ENCODE measurements at places on chromosomes 13 and 19.

GRCh38 chr19:46722421-46723022 is 5.6 kb upstream of the PRKD2 start:
- H3K36me3 ChIP-seq = peaks cover 29% of the 10 kb centered on the region
- no peak for DNase-seq
- H3K4me1 ChIP-seq = peaks cover 38% of the 10 kb centered on the region
- no peaks in the 10 kb centered on the region for H3K27me3 ChIP-seq
- peak overlapping the region; percentile 56 for H3K27ac ChIP-seq

GRCh38 chr19:4730740-4731171 is 7.1 kb upstream of the DPP9 start:
- H3K36me3 ChIP-seq = no peaks in the 10 kb centered on the region
- H3K4me3 ChIP-seq = no peak overlapping the region
- H3K27ac ChIP-seq = no peak overlapping the region
- peak; percentile 76 for DNase-seq

GRCh38 chr13:35285677-35286076 is 190.8 kb downstream of the MAB21L1 start:
- H3K4me1 ChIP-seq = no peaks in the 10 kb centered on the region
- H3K27me3 ChIP-seq = no peaks in the 10 kb centered on the region
- DNase-seq = no peak
- H3K27ac ChIP-seq = no peak overlapping the region
- H3K4me3 ChIP-seq = no peak overlapping the region

DNA sequence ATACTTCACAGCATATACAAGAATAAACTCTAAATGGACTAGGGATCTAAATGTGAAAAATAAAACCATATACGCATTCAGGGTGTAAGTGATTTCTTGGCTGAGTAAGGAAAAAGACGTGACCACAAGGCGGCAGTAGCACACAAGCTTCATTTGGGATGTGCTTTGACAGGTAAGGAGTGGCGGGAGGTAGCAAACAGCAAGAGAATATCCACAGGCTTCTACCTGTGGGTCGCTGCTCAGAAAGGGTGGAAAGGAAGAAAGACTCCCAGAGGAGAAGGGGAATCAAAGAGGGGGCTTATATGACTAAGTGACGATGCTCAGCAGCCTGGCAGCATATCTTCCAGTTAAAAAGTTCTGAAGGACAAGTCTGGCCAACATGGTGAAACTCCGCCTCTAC is 2.5 kb upstream of the ZNF121 start:
- peaks cover 14% of the 10 kb centered on the region for H3K4me1 ChIP-seq
- no peak overlapping the region for H3K4me3 ChIP-seq
- H3K27me3 ChIP-seq = peaks cover 7% of the 10 kb centered on the region
- H3K36me3 ChIP-seq = peaks cover 10% of the 10 kb centered on the region
- H3K27ac ChIP-seq = no peak overlapping the region
- peak; percentile 86 for DNase-seq

- H3K4me3 ChIP-seq = no peak overlapping the region
- DNase-seq = no peak
- no peaks in the 10 kb centered on the region for H3K27me3 ChIP-seq
- no peak overlapping the region for H3K27ac ChIP-seq
Observed at GRCh38 chr19:4516199-4516938, 1.9 kb downstream of the PLIN4 start.

DNA sequence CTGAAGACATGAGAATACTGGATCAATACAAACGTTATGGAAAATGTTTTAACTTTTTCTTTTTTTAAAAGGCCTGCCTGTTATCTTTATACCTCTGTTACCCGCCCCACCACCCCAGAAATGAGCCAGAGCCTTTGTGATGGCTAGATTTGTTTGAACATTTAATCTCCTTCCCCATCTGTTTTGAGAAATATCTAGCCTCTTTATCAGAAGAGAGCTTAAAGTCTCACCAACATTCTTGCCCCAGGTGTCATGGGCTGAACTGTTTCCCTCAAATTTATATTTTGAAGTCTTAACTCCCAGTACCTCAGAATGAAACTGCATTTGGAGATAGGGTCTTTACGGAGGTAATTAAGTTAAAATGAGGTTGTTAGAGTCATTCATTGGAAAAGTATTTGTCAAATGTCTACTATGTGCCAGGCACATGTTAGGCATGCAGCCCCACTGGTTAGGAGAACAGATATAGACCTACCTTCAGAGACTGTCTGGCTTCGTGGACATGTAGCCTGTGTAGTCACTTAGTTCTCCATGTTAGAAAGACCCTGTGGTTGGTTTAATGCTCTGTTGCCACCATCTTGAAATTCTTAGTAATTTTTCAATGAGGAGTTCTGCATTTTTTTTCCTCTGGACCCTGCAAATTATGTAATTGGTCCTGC is 6.3 kb upstream of the RB1 start:
- H3K27ac ChIP-seq = no peak overlapping the region
- no peak overlapping the region for H3K4me3 ChIP-seq
- no peak for DNase-seq

DNA sequence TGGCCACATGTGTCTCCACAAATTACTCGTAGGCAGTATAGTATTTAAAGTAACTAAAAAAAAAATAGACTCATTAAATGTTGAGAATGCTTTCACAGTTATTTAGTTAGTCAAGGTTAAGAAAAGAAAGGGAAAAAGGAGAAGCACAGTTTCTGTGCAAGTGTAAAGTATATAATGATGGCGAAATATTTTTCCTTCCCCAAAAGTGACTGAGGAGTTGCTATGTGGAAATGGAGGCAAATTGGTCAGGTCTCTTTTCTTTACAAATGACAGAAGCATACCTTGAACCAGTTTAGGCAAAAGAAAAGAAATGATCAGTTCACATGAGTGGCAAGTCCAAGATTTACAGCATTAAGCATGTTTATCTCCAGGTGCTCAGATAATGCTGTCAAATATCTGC is 18.0 kb downstream of the CSNK1A1L start:
- no peak overlapping the region for H3K4me3 ChIP-seq
- no peaks in the 10 kb centered on the region for H3K4me1 ChIP-seq
- H3K27me3 ChIP-seq = peaks cover 3% of the 10 kb centered on the region
- DNase-seq = no peak
- no peak overlapping the region for H3K27ac ChIP-seq

DNA sequence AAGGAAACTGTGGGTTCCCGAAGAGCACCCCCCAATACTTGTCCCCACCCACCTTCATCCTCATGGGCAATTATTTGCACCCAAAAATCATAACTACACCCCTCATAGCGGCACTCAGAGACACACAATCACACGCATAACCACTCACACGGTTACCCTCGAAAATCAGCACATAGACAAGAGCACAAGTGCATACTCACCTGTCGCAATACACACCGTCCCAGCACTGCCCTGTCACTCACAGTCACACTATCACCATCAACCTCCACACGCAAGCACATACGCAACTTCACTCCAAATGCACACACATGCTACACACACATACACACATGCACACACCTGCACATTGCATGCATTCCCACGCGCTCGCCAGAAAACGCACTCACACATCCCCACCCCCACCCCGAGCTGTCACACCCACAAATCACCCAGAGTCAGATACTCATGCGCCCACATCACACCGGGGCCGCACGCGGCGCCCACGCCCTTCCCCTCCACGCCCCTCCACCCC is 535 bp downstream of the COL5A3 start:
- no peak overlapping the region for H3K27ac ChIP-seq
- no peak overlapping the region for H3K4me3 ChIP-seq
- peaks cover 53% of the 10 kb centered on the region for H3K27me3 ChIP-seq
- peaks cover 3% of the 10 kb centered on the region for H3K36me3 ChIP-seq

DNA sequence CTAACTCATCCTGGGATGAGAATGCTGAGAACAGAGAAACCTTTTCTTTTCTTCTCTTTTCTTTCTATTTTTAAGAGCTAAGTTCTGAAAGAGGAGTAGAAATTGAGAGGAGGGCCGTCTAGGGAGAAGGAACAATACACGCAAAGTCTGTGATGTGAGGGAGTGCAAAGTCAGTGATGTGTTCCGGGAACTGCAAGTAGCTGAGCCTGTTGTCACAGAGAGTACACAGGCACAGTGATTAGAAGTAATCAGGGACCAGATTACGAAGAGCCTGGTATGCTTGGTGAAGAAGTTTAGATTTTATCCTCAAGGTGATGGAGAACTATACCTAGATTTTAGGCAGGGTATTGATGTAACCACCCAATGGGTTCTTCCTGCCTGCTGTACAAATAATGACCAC is 32.0 kb upstream of the CXCL17 start:
- H3K27me3 ChIP-seq = peaks cover 10% of the 10 kb centered on the region
- no peaks in the 10 kb centered on the region for H3K36me3 ChIP-seq
- no peak overlapping the region for H3K27ac ChIP-seq
- no peak for DNase-seq

- H3K27me3 ChIP-seq = no peaks in the 10 kb centered on the region
- peaks cover 33% of the 10 kb centered on the region for H3K4me1 ChIP-seq
- no peak overlapping the region for H3K4me3 ChIP-seq
- no peak for DNase-seq
- H3K27ac ChIP-seq = no peak overlapping the region
Observed at GRCh38 chr19:48615231-48616040, 560 bp upstream of the FAM83E start.

DNA sequence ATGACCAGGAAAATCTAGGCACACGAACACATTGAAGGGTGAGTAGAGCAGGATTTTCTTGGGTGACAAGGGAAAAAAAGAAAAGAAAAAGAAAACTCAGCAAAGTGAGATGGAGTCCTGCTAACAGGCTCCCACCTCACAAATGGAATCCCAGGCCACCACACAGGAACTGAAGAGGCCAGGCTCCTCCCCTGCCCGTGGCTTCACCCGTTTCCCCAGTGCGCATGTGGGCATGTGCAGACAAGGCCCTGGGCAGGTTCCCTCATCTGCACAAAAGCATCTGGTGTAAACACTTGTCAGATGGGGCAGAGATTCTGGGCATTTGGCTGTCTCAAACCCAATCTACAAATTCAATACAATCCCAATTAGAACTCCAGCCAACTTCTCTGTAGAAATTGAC is 24.5 kb downstream of the CFAP97D2 start:
- no peak overlapping the region for H3K4me3 ChIP-seq
- H3K36me3 ChIP-seq = peaks cover 3% of the 10 kb centered on the region
- H3K27me3 ChIP-seq = no peaks in the 10 kb centered on the region
- peaks cover 18% of the 10 kb centered on the region for H3K4me1 ChIP-seq
- no peak overlapping the region for H3K27ac ChIP-seq
- DNase-seq = peak; percentile 45

DNA sequence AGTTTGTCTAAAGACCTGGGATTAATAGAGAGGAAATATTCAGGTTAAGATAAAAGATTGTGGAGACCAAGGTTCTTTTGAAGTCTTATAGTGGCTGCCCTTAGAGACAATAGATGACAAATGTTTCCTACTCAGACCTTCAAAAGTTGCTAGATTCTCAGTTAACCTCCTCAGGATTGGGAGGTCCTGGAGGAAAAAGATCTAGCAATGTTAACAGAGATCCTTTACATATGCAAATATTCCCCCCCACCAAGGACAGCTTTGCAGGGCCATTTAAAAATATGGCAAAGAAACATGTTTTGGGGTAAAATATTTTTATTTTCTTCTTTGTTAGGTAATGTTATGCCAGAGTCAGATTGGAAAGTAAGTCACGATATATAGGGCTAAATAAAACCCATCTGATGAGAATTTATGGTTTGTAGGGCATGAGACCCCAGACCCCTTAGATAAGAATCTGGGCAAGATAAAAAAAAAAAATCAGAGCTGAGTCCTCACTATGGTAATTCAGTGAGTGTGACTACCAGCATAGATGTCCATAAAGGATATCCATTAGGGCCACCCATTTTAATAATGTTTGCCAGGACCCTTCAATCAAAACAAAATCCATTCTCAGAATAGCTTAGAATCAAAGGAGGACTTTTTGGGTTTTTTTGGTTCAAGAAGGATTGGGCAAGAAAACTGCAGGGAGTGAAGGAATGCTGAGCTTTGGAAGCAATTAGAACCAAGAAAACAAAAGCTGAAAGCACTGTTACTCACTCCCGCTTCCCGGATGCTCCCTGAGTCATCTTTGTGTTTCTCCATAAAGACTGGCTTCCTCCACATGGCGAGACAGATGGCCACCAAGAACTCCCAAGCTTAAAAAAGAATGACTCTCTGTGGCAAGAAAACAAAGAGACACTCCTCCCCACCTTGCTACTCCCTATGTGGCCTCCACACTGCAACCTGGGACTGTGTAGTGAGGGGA is 28.2 kb downstream of the VSTM1 start:
- no peak overlapping the region for H3K27ac ChIP-seq
- DNase-seq = no peak
- H3K27me3 ChIP-seq = peaks cover 7% of the 10 kb centered on the region
- H3K36me3 ChIP-seq = no peaks in the 10 kb centered on the region

- no peak overlapping the region for H3K4me3 ChIP-seq
- H3K27ac ChIP-seq = no peak overlapping the region
- no peak for DNase-seq
- no peaks in the 10 kb centered on the region for H3K27me3 ChIP-seq
- no peaks in the 10 kb centered on the region for H3K4me1 ChIP-seq
Observed at GRCh38 chr13:111661776-111662175, 341.3 kb downstream of the TEX29 start.

DNA sequence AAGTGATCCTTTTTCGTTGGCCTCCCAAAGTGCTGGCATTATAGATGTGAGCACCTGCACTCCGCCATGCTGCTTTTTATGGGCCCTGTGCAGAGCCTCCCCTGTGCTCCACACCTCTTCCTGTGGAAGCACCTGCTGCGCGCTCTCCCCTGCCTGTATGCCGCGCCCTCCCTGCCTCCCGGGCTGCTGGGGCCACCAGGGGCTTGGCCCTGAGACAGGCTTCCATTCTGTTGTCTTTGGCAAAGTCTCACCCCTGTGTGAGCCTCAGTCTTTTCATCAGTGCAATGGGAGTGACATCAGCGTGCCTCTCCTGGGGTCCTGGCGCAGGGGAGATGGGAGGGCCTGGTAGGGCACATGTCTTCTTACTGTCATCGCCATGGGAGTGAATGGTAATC is 1.3 kb downstream of the FAM174C start:
- peak overlapping the region; percentile 74 for H3K4me3 ChIP-seq
- no peaks in the 10 kb centered on the region for H3K27me3 ChIP-seq
- peak overlapping the region; percentile 88 for H3K27ac ChIP-seq
- H3K4me1 ChIP-seq = peaks cover 44% of the 10 kb centered on the region
- DNase-seq = peak; percentile 62
- H3K36me3 ChIP-seq = peaks cover 31% of the 10 kb centered on the region

GRCh38 chr13:97719736-97720135 is 233.7 kb upstream of the IPO5 start:
- DNase-seq = no peak
- no peaks in the 10 kb centered on the region for H3K4me1 ChIP-seq
- no peak overlapping the region for H3K4me3 ChIP-seq
- H3K27me3 ChIP-seq = no peaks in the 10 kb centered on the region

DNA sequence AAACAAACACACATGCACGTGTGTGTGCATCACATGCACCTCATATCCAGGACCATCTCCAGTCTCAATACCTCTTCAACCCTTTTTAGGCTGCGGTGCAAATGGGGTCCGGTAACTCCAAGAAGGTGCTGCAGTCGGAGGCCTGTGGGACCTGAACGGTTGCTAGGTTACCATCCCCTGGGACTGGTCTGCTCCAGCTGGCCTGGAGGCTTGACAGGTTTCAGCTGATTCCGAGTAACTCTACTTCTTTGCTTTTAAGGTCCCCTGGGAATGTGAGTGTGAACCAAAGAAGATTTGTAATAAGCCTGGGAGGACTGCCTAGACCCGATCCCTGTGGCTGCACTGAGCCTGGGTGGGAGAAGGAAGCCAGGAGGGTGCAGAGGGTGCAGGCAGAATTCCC is 117.5 kb downstream of the CCNA1 start:
- DNase-seq = no peak
- no peaks in the 10 kb centered on the region for H3K36me3 ChIP-seq
- no peaks in the 10 kb centered on the region for H3K27me3 ChIP-seq
- H3K4me1 ChIP-seq = no peaks in the 10 kb centered on the region
- no peak overlapping the region for H3K27ac ChIP-seq
- no peak overlapping the region for H3K4me3 ChIP-seq

GRCh38 chr19:40933025-40933424 is 51.0 kb upstream of the CYP2A7 start:
- peaks cover 30% of the 10 kb centered on the region for H3K27me3 ChIP-seq
- H3K36me3 ChIP-seq = no peaks in the 10 kb centered on the region
- H3K27ac ChIP-seq = no peak overlapping the region
- no peak for DNase-seq
- no peaks in the 10 kb centered on the region for H3K4me1 ChIP-seq
- H3K4me3 ChIP-seq = no peak overlapping the region

Data from activated CD8-positive, alpha-beta memory T cell treated with anti-CD3 and anti-CD28 coated beads, Interleukin-2, amount 10 ng/mL, durations not matched to agents 7 days and 5 days (primary cell).